ENCODE measurements at places on chromosomes 1 and 21.

GRCh38 chr1:29695036-29695435 is 458.7 kb downstream of the PTPRU start:
- no peak for DNase-seq

GRCh38 chr1:46406881-46407608 is 12.9 kb downstream of the FAAH start:
- DNase-seq = no peak

DNA sequence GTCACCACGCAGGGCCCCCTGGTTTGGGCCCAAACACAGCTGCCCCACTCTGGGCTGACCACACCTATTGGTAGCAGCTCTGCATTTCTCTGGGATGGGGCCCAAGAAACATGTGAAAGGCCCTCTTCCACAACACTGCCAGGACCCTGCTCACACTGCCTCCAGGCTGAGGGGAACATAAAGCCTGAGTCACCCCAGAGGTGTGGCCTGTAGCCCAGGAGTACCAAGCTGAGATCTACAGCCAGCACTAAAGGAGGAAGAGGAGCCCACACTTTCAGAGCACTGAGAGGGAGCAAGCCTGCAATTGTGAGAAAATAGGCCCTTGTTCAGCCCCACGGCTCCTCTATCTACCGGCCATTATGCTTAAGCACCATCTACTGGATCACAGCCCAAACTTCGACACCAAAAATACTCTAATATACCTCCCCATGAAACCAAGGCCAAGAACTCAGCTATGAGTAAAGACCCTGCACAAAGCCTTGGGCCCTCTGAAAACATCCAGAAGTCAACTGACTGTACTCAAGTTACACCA is 14.4 kb upstream of the OR2T10 start:
- no peak for DNase-seq

- DNase-seq = peak; percentile 50
These were observed 109.0 kb downstream of the ETS2 start for GRCh38 chr21:38914528-38915293.

- DNase-seq = peak; percentile 38
These were observed 5.7 kb upstream of the SVBP start for GRCh38 chr1:42822800-42823392.

GRCh38 chr1:236129306-236129705 is 13.0 kb upstream of the GPR137B start:
- DNase-seq = no peak

GRCh38 chr1:208222376-208223126 is 21.6 kb downstream of the PLXNA2 start:
- no peak for DNase-seq

DNA sequence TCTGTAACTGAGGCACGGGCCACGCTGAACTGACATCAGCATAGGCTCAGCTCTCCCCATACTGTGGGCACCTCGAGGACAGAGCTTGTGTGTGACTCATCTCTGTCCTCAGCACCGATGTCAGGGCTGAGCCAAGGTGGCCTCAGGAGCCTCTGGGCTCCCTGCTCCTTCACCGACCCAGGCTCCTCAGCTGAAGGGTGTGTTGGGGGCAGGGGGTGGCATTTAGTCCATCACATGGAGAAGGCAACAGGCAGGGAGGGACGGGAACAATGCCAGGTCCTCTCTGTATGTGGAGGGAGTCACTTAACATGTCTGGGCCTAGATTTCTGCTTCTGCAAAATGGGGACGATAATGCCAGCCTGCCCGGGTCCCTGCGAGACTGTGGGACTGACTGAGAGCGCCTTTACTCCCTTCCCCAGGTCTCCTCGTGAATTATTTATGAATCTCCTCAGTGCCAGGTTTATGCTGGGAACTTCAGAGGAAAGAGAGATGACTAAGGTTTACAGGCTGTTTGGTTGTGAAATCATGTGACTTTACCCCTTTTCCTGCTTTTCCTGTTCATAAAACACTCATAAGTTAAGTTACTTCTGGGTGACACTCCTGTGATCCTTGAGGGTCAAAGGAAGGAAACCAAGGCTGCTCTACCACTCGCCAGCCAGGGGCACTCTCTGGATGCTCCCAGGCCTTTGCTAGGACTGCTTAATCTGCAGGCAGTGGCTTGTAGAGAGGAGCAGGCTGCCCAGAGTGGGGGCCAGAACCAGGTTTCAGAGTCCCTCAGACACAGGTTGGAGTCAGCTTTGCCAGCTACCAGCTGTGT is 16.2 kb downstream of the TTC39A start:
- DNase-seq = no peak

DNA sequence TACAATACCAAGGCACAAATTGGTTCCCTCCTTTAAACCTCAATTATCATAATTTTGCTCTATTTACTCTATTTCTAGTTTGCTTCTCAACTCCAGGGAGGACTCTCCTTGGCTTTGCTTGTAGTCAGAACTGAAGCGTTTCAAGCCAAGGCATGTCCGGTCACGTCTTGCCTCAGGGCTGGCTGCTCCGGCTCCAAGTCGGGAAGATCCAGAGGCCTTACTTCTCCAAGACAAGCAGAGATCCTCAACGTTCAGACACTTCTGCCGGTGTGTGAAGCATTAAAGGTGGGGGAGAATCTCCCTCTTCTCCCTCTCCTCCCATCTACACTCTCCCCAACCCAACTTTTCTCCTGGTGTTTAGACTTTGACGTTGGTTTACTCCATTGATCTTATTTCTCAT is 7.2 kb upstream of the HHAT start:
- DNase-seq = peak; percentile 95

- no peak for DNase-seq
These were observed 945 bp downstream of the SRSF4 start for GRCh38 chr1:29180497-29181412.

- DNase-seq = no peak
These were observed 32.6 kb downstream of the TNFRSF8 start for GRCh38 chr1:12095452-12096263.

DNA sequence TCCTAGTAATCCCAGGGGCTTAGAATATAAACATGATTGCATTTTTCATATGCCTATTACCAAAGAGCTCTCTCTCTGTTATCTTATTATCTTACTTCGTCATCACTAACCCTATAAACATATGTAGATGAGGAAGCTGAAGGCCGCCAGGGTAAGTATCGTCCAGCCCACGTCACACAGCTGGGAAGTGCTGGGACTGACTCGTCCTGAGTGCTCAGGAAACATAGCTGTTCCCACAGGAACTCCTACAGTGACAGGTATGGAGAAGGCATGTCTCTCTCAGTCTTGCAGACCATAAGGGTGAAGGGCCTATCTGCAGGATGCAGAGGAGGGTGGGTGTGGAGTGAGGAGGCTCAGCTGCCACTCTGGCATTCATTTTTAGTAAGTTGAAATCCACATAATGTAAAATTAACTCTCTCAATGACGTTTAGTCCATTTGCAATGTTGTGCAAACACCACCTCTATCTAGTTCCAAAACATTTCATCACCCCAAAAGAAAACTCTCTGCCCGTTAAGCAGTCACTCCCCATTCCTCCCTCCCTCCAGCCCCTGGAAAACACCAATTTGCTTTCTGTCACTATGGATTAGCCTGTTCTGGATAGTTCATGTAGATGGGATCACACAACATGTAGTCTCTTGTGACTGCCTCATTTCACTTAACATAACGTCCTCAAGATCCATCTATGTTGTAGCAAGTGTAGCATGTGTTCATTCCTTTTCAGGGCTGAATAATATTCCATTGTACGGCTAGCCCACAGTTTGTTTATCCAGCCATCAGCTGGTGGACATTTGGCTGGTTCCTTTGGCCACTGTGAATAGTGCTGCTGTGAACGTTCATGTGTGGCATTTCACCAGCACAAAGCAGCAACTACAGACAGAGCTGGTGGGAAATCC is 68.3 kb downstream of the TCP10L start:
- DNase-seq = no peak

GRCh38 chr1:17274186-17275170 is 25.6 kb downstream of the PADI3 start:
- DNase-seq = peak; percentile 39

DNA sequence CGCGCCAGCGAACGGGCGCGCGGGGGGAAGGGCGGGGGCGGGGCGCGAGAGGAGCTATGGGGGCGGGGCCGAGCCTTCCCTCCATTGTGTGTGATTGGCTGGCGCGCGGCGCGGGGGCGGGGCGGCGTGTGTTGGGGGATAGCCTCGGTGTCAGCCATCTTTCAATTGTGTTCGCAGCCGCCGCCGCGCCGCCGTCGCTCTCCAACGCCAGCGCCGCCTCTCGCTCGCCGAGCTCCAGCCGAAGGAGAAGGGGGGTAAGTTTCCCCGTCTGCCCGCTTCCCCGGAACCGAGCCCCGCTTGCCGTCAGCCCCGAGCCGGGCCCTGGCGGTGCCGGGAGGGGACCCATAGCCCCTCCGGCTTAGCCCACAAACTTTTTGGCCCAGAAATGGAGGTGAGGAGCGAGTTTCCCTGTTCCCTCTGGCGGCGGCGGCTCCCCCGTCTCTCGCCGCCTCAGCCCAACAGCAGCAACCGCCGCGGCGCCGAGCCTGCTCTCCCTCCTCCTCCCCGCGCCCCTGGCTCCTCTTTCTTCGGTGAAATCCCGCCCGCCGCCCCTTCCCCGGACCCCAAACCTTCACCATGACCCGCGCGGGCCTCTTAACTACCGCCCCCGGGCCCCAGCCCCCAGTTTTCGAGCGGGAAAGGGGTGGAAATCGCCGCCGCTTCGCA is at the start of gene H3-3A:
TSS of gene H3-3A (plus strand) at position 159 of the 666 bp plus-strand sequence. CDS start 1,636 bp downstream, outside the sequence.
- DNase-seq = peak; percentile 96

DNA sequence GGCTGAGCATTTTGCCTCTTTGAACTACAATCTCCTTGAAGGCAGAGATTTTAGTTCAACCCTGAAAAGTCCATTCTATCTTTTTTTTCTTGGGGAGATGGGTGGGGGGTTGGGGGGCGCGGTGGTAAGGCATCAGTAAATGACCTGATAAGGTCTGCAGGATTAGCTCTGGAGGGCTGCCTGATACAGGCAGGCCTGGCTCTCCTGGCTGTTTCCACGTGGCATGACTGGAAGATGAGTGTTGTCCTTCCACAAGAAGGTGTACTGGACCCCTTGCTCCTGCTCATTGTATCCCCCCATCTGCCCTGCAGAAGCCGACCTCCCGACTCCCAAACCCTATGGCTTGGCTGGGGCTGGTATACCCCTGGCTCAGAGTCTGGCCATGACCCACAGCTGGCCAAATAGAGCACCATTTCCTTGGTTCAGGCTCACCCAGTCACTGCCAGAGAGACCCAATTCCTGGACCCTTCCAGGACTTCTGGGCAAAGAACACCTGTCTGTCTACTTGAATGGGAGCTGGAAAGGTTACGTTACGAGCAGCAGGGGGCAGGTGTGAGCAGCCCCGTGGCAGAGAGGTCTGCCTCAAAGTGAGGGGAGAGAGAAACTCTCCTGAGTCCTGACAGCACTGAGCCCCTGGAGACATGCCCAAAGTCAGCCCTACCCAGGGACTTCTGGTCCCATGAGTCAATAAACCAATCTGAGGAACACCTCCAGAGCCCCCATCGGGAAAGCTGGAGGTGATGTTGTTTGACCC is 17.0 kb downstream of the DHRS3 start:
- DNase-seq = no peak

- DNase-seq = no peak
These were observed 16.1 kb upstream of the ARF1 start for GRCh38 chr1:228066416-228066815.

GRCh38 chr1:202159534-202160371 is 649 bp downstream of the PTPN7 start:
- no peak for DNase-seq

DNA sequence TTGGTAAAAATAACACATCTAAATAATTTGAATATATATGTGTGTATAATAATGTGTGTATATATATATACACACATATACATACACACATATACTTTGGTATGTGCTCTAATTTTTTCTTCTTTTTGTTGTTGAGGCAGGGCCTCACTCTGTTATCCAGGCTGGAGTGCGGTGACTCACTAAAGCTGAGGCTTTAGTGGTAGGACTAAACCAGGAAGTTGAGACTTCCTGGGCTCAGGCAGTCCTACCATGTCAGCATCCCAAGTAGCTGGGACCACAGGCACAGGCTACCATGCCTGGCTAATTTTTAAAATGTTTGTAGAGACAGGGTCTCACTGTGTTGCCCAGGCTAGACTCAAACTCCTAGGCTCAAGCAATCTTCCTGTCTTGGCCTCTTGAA is 46.7 kb upstream of the CXADR start:
- DNase-seq = no peak

- DNase-seq = no peak
These were observed 40.7 kb downstream of the UMODL1 start for GRCh38 chr21:42111811-42112210.

DNA sequence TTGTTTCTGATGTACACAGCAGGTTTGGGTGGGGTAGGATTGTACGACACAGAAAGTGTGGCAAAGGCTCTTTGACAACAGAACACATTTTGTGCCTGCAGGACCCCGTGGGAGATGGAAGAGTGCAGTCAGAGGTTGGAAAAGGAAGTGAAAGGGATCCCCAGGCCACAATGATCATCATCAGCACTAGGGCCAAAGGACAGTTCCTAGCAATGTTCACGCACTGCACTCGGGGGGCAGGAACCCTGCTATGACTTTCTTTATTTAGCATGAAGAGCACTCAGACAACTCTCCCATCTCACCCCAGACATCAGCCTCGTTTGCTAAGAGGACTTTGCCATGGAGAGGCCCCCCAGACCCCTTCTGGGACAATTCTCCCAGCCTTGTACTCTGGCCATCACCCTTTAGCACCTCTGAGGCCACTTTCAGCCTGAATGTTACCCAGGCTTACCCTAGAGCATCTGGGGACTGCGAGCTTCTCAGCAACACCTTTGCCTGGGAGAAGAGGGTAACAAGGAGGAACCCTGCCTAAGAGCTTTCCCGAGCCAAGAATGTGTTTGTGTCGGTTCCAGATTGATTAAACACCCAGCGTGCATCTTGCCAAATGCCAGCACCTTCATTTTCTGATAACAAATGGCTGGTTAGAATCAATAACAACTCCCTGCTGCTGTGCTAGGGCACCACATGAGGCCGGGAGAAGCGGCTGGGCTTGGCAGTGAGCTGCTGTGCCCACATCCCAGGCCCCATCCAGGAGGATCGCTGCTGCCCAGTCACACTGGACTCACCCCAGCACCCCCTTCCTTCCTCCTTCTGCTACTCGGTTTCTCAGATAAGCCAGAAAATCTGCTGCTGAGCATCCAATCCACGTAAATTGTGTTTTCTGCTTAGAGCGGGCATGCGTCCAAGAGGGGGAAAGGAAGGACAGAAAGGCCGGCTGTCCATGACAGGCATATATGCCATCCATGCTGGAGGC is 633.1 kb downstream of the AJAP1 start:
- DNase-seq = no peak

- no peak for DNase-seq
These were observed 42.2 kb upstream of the KANK4 start for GRCh38 chr1:62361431-62361830.

- no peak for DNase-seq
These were observed 85.1 kb downstream of the VAV3 start for GRCh38 chr1:107879927-107880326.

DNA sequence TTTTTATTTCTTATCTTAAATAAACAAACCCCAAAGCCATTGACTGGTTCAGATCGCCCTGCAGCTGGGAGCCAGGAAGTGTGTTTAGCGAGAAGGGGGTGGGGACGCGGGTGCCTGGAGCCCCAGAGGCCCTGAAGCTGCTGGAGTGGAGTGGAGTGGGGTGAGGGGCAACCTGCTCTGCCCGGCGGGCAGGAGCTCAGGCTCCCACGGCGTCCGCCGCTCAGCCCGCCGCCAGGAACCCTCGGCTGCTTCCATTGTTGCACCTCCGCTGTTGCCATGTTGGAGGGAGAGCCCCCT is 673 bp downstream of the PIK3C2B start:
- DNase-seq = peak; percentile 86
